ENCODE measurements at places on chromosomes 3 and 15.

- DNase-seq: no peak
Observed at GRCh38 chr15:87744815-87745214, 511.7 kb downstream of the NTRK3 start.

GRCh38 chr3:141403576-141403975 lies 35.3 kb downstream of the ZBTB38 start:
- no peak for DNase-seq

DNA sequence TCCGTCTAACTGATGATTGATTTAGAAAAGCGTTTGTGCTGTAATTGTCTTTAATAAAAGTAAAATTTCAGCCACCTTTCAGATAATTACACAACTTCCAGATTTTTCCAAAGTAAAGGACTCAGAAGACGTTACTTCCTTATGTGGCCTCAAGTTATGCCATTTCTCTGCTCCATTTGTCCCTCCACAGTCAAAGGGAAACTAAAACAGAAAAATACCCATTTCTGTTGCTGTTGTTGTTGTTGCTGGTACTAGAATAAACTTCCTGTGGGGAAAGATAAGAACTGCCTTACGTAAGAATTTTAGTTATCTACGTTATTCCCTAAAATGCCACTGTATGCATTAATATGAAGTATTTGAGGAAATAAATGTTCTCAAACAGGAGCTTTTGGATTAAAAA lies 153.9 kb downstream of the P3H2 start:
- no peak for DNase-seq

DNA sequence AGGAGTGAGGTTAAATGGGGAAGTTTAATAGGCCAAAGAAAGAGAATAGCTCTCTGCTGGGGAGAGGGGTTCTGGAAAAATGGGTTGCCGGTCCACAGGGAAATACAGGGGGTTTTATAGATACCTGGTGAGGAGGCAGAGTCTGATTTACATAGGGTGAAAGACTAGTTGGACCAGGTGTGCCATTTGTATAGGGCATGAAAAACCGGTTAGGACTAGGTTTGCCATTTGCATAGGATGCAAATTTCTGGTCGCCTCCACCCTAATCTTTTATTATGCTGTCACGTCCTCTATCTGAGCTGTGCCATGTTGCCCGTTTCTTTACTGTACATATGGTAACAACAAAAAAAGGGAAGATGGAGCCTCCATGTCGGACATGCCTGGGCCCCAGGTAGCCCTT lies 960.1 kb downstream of the FHIT start:
- DNase-seq: no peak

GRCh38 chr3:126927846-126928245 lies 55.1 kb upstream of the PLXNA1 start:
- no peak for DNase-seq

- peak; percentile 83 for DNase-seq
Observed at GRCh38 chr3:115518100-115518852, 105.0 kb upstream of the GAP43 start.

GRCh38 chr15:60679256-60679655 lies 200.3 kb upstream of the ICE2 start:
- DNase-seq: peak; percentile 17
